Renal cortex interstitium (tissue), 15 donors: ENCODE measurements at places on chromosomes 16 and 17.

GRCh38 chr17:36777118-36777517 is 160.2 kb upstream of the LHX1 start:
- DNase-seq = no peak

DNA sequence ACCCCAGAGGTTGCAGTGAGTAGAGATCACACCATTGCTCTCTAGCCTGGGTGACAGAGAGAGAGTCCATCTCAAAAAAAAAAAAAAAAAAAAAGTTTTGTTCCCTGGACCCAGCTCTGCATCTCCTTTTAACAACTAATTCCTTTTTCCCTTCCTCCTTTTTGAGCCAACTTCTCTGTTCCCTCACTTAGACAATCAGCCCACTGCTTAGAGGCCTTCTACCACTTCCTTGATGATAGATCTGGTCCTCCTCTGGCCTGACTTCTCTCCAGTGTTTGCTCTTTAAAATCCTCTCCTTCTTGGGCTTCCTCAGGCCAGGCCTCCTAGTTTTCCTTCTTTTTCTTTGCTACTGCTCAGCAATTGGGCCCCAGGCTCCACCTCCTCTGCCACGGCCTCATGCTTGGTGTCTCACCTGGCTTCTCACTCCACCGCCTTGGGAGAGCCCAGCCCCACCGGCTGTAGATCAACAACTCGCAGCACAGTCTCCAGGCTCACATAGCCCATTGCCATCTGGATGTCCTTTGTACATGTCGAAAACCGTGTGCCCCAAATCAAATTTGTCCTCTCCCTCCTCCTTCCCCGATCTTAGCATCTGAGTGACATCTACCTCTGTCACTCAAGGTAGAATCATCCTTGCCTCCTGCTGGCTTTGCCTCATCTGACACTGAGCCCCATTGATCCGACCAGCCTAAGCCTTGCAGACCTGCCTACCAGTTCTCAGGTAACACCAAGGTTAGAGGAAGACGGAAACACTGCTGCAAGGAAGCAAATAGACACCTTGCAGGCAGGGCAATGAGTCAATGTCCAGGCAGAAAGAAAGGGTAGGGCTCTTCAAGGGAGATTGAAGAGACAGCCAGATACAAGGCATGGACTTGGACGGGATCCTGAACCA is 17.4 kb downstream of the ARHGAP27 start:
- DNase-seq = no peak

- DNase-seq = no peak
Measured at GRCh38 chr17:74211912-74212208, 1.5 kb upstream of the TTYH2 start.

DNA sequence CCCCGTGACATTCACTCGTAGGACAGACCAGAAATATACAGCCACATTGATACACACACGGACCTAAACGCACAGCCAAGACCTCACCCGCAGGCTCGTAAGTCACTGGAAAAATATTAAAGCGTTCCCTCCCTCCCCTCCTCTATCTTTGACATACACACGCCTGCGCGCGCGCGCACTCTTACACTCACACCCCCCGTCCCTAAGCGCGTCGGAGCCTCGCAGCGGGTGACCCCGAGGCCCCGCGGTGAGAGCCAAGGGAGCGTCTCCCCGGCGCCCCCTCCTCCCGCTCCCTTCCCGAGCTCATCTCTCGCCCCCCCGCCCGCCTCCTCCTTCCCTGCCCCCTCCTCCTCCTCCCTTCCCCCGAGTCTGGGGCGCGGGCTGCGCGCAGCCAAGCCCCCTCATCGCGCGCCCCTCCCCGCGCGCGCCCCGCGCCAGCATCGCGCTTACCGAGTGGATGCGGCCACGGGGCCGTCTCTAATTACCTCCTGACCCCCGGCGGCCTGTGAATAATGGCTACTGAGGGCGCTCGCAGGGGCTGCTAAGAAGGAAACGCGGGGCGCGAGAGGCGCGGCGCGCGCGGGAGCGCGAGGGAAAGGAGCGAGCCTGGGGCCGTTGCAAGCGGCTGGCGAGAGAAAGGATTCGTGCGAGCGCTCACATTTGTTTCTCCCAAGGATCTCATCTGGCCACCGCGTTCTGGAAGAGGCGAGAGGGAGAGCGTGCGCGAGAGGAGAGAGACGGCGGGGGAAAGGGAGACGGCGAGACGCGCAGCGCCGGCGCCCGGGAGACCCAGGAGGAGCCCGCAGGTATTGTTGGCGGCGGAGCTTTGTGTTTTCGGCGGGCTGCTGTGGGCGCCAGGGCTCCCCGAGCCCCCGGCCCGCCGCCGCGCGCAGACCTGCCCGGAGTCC is 42.4 kb downstream of the RAI1 start:
- DNase-seq = no peak

DNA sequence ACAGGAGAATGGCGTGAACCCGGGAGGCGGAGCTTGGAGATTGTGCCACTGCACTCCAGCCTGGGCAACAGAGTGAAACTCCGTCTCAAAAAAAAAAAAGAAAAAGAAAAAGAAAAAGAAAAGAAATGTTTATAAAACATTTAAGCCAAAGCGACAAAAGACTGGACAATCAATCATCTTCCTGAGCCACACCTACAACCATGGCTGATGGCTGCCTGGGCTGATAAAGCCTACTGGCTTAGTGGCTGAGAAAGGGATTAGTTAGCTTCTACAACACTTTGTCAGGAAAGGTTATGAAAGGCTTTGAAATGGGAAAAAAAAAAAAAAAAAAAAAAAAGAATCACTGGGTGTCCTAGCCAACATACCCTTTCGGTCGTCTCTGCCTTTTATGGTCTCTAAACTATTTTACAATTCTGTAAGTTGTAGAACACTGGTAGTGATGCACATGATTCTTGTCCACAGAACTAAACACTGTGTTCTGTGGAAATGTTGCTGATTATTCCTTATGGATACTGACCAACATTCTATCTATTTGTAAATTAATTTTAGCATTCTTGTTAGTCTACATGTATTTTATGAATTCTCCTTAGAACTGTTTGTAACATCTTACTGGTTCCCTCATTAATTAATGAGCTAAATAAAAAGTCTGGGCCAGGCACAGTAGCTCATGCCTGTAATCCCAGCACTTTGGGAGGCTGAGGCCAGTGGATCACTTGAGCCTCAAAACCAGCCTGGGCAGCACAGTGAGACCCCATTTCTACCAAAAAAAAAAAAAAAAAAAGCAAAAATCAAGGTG is 45.5 kb downstream of the ZZEF1 start:
- no peak for DNase-seq

DNA sequence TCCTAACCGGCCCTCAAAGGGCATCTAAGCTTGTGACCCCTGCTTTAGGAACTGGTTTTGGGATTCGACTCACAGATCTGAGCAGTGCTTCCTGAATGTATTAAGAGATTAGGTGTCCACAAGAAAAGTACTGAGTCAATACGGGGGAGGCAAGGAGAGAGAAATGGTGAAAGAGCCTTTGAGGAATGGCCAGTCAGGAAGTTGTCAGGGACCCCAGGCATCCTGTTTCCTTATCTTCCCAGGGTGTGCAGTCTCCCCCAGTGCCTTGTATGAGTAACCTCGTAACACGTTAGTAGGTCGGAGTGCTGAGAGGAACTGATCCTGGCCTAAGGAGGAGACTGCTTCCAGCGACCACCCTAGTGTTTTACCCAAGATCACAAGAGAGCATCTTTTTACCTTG is 16.4 kb upstream of the TMED6 start:
- no peak for DNase-seq

- no peak for DNase-seq
Measured at GRCh38 chr16:2814551-2815298, 2.3 kb upstream of the PRSS21 start.

GRCh38 chr16:8848939-8849391 is 19.8 kb downstream of the CARHSP1 start:
- DNase-seq = no peak

DNA sequence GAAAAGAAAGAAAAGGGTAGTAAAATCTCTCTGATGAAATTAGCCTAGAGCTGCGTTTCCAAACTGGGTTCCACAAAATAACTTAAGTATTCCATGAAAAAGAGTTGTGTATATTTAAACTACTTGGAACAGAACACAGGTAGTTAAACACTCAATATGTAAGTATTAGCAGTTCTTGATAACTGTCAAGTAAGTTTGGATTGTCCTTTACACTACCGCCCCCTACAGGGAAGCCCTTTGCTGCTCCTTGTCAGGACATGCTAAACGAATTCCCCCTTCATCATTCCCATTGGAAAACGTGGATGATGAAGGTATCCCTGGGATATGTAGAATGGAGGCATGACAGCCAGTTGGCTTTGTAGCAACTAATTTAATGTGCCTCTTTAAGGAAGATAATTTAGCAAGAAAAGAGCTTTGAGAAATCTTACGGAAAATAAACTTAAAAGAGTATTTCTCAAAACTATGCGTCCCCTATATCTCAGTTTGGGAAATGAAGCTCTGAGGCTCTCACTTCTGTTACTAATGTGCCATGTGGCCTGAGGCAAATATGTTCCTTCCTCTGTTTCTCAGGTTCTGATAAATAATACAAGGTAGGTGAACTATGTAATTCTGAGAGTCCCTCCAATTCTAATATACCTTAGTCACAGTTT is 18.8 kb downstream of the NCBP3 start:
- DNase-seq = no peak

DNA sequence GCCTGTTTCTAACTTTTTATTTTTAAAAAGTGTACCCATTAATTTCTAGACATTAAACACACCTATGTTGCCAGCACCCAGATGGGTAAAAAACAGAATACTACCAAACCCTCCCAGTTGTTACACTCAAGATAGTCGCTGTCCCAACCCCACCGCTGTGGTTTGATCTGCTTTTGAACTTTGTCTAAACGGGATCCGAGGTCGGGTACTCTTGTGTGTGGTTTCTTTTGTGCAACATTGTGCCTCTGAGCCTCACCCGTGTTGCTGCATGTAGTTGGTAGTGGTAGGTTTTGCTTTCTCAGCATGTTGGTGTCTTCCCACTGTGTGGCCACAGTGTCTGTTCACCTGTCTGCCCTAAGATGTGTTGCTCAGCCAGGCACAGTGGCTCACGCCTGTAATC is 4.3 kb downstream of the KLHL36 start:
- DNase-seq = no peak

GRCh38 chr16:88812513-88813268 is 963 bp upstream of the APRT start:
- no peak for DNase-seq

- DNase-seq = no peak
Measured at GRCh38 chr16:4233431-4233830, 8.4 kb downstream of the SRL start.

DNA sequence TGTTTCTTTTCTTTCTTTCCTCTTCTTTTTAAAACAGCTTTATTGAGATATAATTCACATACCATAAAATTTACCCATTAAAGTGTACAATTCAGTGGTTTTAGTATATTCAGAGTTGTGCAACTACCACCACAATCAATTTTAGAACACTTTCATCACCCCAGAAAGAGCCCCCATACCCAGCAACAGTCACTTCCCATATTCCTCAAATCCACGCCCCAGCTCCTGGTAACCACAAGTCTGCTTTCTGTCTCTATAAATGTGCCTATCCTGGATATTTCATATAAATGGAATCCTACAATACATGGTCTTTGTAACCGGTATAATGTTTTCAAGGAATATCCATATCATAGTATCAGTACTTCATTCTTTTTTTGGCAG is 19.4 kb downstream of the RARA start:
- no peak for DNase-seq

DNA sequence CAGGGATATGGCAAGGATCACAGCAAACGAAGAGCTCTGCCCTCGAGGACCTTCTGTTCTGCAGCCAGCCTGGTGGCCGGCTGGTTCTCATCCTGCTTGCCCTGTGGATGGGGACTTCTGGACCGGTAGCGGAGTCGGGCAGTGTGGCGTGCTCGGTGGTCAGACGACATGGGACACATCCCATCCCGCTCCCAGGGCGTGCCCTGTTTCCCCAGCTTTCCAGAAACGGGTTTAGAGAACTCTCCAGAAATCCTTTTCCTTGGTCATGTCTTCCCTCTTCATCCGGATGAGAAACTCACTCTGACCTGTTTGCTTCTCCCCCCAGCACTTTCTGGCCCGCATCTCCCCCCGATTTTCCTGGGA is 115.8 kb downstream of the OR1D5 start:
- no peak for DNase-seq

DNA sequence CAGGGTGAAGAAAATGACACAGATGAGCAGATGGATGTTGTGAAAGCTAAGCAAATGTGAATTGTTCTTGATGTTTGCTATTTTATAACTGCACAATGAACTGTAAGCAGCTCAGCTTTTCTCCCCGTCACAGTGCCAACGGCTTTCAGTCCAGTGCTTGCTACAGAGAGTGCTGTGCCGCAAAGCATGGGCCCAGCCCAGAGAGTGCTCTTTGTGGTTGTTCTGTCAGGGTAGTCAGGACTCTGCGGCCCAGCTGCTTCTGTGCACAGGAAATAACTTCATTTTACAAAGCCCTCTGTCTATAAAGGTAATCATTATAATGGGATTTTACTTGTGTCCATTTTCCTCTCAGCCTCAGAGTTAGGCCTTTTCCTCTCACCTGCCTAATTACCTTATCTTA is 39.1 kb downstream of the CDRT15 start:
- DNase-seq = no peak

DNA sequence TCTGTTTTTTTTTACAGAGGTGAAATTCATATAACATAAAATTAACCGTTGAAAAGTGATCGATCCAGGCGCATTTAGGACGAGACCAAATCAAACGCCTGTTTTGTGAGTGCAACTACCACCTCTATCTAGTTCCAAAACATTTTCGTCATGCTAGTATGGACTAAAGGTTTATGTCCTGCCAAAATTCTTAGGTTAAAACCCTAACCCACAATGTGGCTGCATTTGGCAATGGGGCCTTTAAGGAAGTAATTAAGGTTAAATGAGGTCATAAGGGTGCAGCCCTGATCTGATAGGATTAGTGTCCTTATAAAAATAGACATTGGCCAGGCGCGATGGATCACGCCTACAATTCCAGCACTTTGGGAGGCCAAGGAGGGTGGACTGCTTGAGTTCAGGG is 32.8 kb upstream of the RCVRN start:
- no peak for DNase-seq
